NB4 (cell line): ENCODE measurements at places on chromosomes 5 and 9.

GRCh38 chr5:158590746-158591300 lies 508.9 kb downstream of the EBF1 start:
- DNase-seq: no peak

- DNase-seq: no peak
Observed at GRCh38 chr9:20681467-20681866, 2.6 kb upstream of the FOCAD start.

GRCh38 chr5:67030289-67031056 lies 166.1 kb downstream of the CD180 start:
- DNase-seq: no peak

GRCh38 chr5:157219491-157220271 lies 39.0 kb downstream of the ITK start:
- no peak for DNase-seq

GRCh38 chr5:55997742-55998351 lies 3.1 kb upstream of the IL6ST start:
- DNase-seq: peak; percentile 11

DNA sequence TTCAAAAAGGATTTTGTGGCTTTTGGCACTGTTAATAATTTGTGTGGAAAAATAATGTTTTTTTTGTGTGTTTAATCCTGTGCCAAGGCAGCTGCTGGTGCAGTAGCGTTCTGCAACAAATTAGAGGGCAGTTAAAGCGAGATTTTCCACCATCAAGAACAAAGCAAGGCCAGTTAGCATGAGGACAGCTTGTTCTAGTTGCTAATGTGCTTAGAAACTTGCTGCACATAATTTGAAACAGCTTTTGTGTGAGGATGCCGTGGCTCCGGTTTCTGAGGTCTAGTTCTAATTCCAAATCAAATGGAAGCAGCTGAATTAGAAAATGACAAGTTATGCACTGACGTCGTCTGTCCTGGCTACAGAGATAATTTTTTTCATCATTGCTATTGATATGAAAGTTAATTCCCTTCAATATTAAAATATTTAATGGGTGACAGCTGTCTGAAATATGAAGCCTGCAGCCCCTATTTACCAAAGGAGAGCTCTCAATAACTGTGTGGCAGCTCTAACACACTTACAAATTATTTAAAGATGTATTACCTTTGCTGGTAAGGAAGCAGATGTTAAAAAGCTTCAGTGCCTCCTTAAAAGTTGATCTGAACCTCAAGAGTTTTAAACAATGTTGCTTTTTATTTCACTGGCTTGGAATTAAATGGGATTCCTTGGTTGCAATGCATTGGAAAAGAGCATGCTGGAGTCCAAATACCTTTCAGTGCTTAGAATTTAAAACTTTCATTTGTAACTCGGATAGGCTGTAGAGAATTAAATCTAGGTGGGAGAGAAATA lies 128.6 kb downstream of the SPATA31D1 start:
- DNase-seq: no peak
